ENCODE measurements at places on chromosomes 5 and 9.
A peak's percentile ranks its signal among the peaks of the same experiment; 100 is the strongest.

DNA sequence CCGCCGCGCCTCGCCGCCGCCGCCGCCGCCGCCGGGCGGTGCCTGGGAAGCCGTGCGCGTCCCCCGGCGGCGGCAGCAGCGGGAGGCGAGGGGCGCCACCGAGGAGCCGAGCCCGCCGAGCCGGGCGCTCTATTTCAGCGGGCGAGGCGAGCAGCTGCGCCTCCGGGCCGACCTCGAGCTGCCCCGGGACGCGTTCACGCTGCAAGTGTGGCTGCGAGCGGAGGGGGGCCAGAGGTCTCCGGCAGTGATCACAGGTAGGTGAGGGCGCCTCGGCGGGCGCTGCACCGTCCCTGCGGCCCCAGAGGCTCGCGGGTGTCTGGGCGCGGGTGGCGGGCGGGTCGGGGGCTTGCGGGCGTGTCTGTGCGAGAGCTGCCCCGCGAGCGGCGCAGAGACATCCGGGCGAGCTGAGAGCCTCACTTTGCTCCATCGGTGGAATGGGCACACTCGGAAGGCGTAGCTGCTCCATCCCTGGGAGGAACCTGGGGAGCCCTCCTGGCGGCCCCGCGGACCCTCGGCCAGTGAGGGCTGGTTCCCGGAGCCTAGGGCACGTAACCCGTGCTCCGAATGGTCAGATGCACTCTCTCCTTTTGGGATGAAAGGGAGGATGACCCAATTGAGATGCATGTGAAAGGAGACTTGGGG is 864 bp downstream of the PAPPA start:
- peak overlapping the region; percentile 60 for H3K27ac ChIP-seq
- H3K27me3 ChIP-seq, result peaks cover 15% of the 10 kb centered on the region
- peak overlapping the region; percentile 54 for H3K4me3 ChIP-seq
- no peaks in the 10 kb centered on the region for H3K36me3 ChIP-seq
- no peaks in the 10 kb centered on the region for H3K4me1 ChIP-seq

- no peak overlapping the region for H3K27ac ChIP-seq
- no peaks in the 10 kb centered on the region for H3K4me1 ChIP-seq
- no peak overlapping the region for H3K4me3 ChIP-seq
- no peaks in the 10 kb centered on the region for H3K27me3 ChIP-seq
Measured at GRCh38 chr5:25439025-25439424, 794.2 kb upstream of the CDH10 start.

DNA sequence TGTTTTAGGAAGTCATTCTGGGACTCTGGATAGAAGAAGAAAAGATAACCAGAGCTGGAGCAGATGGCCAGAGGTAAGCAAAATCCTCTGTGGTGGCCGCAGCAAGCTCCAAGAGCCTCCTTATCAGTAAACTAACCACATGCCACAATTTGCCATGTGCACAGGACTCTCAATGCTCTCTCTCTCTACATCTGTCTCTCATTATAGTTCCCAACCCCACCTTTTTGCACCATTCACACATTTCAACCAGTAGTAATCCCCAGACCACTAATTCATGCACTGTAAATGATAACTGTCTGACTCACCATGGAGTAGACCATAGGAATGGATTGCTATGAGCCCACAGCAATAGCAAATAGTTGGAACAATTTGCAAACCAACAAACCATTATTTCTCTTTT is 526.1 kb downstream of the TLR4 start:
- no peaks in the 10 kb centered on the region for H3K36me3 ChIP-seq
- no peaks in the 10 kb centered on the region for H3K4me1 ChIP-seq
- no peak for DNase-seq
- no peaks in the 10 kb centered on the region for H3K27me3 ChIP-seq
- no peak overlapping the region for H3K27ac ChIP-seq

- H3K36me3 ChIP-seq, result no peaks in the 10 kb centered on the region
- no peak overlapping the region for H3K4me3 ChIP-seq
- no peak for DNase-seq
- no peak overlapping the region for H3K27ac ChIP-seq
- H3K4me1 ChIP-seq, result no peaks in the 10 kb centered on the region
Measured at GRCh38 chr5:123283031-123283430, 140.2 kb downstream of the CEP120 start.

DNA sequence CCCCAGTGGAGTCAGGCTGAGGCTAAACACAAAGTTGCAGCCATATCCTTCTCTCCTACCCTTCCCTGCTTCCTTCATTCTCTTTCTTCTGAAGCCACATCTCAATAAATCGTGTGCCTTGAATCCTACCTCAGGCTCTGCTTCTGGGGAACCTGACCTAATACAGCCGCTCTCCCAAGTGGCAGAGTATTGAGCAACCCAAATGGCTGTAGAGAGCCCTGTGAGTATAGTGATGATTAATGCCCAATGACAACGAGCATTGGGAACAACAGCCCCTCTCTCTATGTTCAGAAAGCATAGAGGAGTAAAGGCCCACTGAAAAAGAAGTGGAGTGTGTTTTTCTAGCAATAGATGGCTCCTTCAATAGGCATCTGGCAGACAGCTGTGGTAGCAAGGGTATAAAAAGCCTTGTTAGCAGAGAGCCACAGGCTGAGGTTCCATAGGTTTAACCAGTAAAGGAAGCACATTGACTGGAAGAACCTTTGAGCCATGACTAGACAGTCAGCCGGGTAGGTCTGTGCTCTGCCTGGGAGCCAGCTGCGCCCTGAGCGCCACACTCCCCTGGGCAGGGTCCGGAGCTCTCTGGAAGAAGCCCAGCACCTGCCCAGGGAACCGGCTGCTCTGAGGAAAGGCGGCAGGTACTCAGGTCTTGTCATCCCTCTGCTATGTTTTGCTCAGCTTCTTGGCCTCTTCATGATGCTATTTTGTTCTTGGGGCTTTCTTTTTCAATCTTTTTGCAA is 22.6 kb upstream of the HSPA9 start:
- H3K4me3 ChIP-seq, result no peak overlapping the region
- H3K27ac ChIP-seq, result no peak overlapping the region
- peaks cover 2% of the 10 kb centered on the region for H3K4me1 ChIP-seq
- no peaks in the 10 kb centered on the region for H3K36me3 ChIP-seq

GRCh38 chr5:66884564-66885243 is 288.5 kb downstream of the MAST4 start:
- no peaks in the 10 kb centered on the region for H3K27me3 ChIP-seq
- no peak overlapping the region for H3K27ac ChIP-seq
- DNase-seq, result no peak
- H3K4me1 ChIP-seq, result peaks cover 20% of the 10 kb centered on the region

- H3K27me3 ChIP-seq, result no peaks in the 10 kb centered on the region
- peaks cover 4% of the 10 kb centered on the region for H3K4me1 ChIP-seq
- no peak overlapping the region for H3K4me3 ChIP-seq
- no peak overlapping the region for H3K27ac ChIP-seq
- peaks cover 6% of the 10 kb centered on the region for H3K36me3 ChIP-seq
Measured at GRCh38 chr9:114214686-114215414, 59.5 kb downstream of the COL27A1 start.

DNA sequence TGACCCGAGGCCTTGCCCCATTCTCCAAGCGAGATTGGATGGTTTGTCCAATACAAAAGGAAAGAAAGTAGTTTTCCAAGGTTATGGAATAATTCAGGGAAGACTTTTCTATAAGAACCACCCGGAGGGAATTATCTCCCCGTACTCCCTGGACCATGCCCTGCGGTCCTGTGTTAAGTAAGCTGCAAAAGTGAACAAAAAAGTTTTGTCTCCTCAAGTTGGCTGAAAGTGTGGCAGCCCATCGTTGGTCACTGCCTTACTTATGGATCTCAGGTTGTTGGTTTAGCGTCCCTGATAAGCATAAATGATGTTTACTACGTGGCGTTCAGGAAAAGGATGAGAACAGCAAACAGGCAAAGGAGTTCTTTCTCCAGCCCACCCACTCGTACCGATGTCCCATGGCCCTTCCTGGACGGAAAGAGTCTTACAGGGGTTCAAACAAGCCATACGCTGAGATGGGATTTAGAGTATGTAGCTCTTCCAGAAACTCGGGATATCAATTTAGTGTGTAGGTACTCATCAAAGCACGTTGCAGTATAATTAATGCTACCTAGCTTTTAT is 413 bp upstream of the AUH start:
- no peaks in the 10 kb centered on the region for H3K27me3 ChIP-seq
- peaks cover 14% of the 10 kb centered on the region for H3K4me1 ChIP-seq
- peak overlapping the region; percentile 93 for H3K27ac ChIP-seq
- H3K36me3 ChIP-seq, result peaks cover 4% of the 10 kb centered on the region
- peak overlapping the region; percentile 99 for H3K4me3 ChIP-seq

- peaks cover 11% of the 10 kb centered on the region for H3K4me1 ChIP-seq
- H3K36me3 ChIP-seq, result peaks cover 12% of the 10 kb centered on the region
Measured at GRCh38 chr9:128358861-128359260, 12.3 kb upstream of the URM1 start.

- DNase-seq, result no peak
- no peak overlapping the region for H3K4me3 ChIP-seq
- no peak overlapping the region for H3K27ac ChIP-seq
- no peaks in the 10 kb centered on the region for H3K36me3 ChIP-seq
- no peaks in the 10 kb centered on the region for H3K4me1 ChIP-seq
- no peaks in the 10 kb centered on the region for H3K27me3 ChIP-seq
Measured at GRCh38 chr9:23171479-23171878, 654.6 kb downstream of the ELAVL2 start.

DNA sequence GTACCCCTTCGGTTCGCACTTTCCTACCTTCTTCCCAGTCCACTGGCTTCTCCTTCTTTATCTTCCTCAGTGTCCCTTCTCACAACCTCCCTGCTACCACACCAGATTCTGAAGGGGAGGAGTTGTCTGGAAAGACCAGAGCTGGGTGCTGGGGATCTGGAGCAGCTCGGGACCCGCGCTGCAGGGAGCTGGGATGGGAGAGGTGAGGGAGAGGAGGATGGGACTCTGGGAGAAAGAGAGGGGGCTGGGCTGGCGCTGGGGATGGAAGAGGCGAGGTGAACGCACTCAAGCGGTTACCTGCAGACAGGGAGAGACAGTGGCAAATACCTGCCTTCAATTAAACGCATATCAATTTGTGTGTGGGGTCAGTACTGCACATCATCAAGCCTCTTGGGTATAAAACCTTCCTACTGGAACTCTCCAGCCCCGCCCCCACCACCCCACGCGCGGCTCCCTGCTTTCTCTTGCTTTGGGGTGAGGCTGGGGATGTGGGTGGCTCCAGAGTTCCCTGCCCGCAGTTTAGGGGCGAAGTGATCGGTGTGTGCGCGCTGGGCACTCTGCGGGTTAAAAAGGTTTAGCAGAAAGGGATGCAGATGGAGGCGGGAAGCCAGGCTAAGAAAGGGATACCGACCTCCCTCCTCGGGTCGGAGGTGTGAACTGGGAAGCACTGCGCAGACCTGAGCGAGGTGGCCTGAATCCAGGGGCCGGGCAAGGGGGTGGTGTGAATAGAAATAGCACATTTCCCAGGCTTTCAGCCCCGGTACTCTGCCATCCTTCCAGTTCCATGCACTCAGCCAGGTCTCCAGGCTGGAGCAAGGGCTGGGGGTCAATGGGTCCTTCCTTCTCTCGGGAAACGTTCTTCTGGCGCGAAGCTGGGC is 977 bp upstream of the PAM start:
- no peaks in the 10 kb centered on the region for H3K27me3 ChIP-seq
- peaks cover 16% of the 10 kb centered on the region for H3K4me1 ChIP-seq
- no peaks in the 10 kb centered on the region for H3K36me3 ChIP-seq

- DNase-seq, result peak; percentile 83
- H3K36me3 ChIP-seq, result no peaks in the 10 kb centered on the region
- peak within 1 kb of the TSS; percentile 74 for H3K27ac ChIP-seq
- H3K4me1 ChIP-seq, result no peaks in the 10 kb centered on the region
Measured at GRCh38 chr5:178895615-178896571, at the start of gene ZFP2. TSS of gene ZFP2 (plus strand) at chr5:178895913. CDS start at chr5:178931314, 35,401 bp downstream.

- peaks cover 3% of the 10 kb centered on the region for H3K4me1 ChIP-seq
- H3K36me3 ChIP-seq, result no peaks in the 10 kb centered on the region
- no peaks in the 10 kb centered on the region for H3K27me3 ChIP-seq
- no peak overlapping the region for H3K27ac ChIP-seq
- no peak overlapping the region for H3K4me3 ChIP-seq
- no peak for DNase-seq
Measured at GRCh38 chr9:109423877-109424276, 74.2 kb downstream of the PTPN3 start.

DNA sequence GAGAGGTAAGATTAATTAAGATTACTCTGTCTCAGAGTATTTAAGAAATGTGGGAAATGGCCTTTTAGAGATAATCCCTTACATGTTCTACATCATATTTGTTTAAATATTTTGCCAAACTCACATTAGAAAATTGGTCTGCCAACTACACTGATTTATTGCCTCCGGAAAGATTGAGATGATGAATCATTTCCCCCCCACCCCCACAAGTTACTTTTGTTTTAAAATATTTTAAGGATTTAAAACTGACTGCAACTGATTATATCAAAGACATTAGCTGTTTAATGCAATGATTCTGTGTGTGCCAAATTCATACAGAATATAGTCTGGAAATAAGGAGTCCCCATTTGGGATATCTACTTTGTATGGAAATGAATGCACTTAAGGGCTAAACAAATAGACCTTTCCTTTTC is 674.4 kb downstream of the PRR16 start:
- no peak overlapping the region for H3K27ac ChIP-seq
- no peaks in the 10 kb centered on the region for H3K36me3 ChIP-seq
- no peaks in the 10 kb centered on the region for H3K27me3 ChIP-seq
- no peaks in the 10 kb centered on the region for H3K4me1 ChIP-seq
- DNase-seq, result no peak
